ENCODE measurements at places on chromosomes 12 and 14.

DNA sequence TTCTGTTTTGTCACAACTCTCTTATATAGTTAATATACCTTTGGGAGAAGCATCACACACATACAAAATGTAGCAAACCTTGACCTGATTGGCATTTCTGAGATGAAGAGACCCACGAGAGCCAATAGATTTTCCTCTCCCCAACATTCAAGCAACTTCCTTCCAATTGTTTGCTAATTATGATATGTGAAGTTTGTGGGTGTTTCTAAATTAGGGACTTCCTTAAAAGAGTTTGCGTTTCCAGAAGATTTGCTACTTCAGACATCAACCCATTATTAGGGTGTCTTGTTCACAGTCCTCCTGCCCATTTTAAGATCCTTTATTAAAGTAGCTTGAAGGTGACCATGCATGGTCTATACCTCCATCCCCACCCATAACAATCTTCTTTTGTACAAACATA, 9.4 kb downstream of the AICDA start:
- no peak for DNase-seq

- no peak for DNase-seq
These were observed 13.0 kb upstream of the P2RX4 start for GRCh38 chr12:121196902-121197301.

DNA sequence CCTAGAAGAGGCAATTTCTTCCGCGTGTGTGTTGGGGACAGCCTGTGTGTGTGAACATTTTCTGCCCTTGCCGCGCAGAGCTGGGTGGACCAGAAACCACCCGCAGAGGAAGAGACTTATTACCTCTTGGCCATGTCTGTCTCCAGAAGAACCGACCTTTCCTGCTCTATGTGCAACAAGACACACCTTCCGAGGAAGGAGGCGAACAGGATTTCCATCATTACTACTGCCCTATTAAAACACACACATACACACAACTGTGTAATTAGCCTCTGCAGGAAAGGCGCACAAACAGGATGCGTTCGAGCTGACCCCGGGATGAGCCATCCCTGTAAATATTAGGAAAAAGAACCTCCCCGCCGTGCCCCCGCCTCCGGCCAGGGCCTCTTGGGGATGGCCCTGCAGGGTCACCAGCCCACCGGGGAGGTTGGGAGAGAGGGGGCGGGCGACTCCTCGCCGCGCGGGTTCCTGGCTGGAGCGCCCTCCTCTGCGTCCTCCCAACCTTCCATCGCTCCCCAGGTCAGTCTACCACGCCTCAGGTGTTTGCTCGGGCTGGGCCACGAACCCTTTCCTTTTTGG, 484 bp upstream of the PRKCH start:
- DNase-seq: no peak

DNA sequence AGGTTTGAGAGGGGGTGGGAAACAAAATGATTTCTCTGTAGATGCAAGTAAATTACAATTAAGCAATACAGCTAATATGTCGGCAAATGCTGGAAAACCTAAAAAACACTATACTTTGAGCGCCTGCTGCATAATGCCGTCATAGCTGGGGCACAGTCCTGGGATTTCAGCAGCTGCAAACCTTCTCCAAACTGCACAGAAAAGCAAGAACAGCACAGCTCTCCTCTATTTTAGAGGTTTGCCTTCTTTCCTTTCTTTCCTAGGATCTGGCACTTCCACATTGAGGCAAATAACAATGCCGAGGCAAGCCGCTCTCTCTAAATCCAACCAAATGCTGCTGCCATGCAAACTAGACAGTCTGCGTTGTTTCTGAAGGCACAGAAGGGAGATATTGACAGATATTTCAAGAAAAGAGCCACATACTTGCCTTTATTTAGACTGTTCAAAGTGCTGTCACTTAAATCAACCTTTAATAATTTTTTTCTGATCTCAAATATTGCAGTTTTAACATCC, 287.1 kb upstream of the G2E3 start:
- DNase-seq: no peak

GRCh38 chr12:52370926-52371608, 3.8 kb upstream of the KRT85 start:
- no peak for DNase-seq

DNA sequence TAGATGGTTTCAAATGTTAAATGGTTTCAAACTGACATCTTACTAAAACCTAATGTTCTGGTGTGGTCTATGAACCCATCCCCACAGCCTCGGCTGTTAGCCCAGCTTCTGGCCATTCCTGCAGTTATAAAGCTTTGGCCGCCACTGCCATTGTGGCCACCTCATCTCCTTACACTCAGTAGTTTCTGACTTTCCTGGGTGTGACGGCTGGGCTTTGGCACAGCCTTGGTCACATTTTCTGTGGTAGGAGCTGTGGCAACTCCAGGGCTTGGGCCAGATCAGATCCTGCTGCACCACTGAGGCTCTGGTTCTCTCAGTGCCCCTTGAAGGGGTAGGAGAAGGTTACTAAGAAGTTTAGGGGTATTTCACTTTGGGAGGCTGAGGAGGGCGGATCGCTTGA, 84.2 kb upstream of the STXBP6 start:
- no peak for DNase-seq

- no peak for DNase-seq
These were observed 22.1 kb downstream of the LGMN start for GRCh38 chr14:92726135-92726932.

GRCh38 chr12:89470741-89471509, 53.7 kb downstream of the GALNT4 start:
- no peak for DNase-seq

DNA sequence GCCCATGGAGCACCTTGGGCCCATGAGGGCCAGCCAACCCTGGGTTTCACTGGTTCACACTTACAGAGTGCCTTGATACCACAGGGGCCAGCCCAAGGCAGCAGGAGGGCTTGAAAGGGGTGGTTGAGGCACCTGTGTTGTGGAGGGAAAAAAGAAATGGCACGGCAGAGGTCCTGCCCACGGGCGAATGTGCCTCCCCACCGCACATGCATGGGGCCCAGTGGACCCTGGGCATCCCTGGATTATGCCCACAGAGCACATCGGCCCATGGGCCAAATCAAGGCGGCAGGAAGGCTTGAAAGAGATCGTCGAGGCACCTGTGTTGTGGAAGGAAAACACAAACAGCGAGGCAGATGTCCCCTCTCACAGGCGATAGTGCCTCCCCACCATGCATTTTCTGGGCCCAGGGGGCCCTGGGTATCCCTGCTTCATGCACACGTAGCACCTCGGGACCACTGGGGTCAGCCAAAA, 378.1 kb downstream of the ALG10 start:
- DNase-seq: no peak

DNA sequence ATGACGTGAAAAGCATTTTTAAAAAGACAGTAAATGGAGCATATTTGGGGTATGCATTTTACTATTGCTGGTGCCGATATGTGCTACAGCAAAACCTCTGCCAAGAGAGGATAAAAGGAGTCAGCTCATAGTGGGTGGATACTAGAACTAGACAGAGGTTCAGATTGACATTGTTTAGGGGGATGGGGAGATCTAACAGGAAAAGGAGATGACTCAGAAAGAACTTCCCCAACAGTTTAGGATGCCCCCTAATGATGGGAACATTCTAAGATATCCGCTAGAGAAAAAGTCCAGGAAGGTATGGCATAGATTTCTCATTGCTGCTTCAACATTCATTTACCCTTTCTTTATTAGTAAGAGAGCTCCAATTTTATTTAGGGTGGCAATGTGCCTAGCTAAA, 110.5 kb upstream of the CLEC14A start:
- DNase-seq: no peak

DNA sequence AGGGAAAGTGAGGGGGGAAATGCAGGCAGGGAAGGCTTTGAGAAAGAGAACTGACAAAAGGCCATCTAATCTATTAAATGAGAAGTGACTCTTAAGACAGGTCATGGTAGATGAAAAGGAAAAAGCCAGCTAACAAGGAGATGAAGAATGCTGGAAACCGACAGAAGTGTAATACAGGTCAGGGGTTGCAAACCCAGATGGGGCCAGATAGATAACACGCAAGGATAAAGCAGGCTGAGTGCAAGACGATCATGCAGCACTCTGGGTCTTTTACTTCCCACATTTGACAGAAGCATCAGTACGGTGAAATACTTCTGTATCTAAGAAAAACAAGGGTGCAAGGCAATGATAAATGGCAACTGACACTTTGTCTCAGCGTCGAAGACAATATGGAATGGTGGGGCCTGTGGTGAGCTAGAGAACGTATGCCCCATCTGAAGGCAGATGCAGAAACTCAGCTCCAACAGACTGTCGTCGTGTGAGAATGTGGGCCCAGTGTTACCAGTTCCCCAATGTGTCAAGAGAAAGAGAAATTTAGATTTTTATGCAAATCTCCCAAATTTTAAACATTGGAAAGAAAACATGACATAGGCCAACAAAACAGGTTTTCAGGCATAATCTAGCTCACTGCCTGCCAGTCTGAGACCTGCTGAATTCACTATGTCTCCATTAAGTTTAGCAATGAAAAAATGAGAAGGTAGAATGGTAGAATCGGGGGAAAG, 187.4 kb downstream of the PHLDA1 start:
- no peak for DNase-seq

GRCh38 chr14:44847526-44848309, 114.0 kb downstream of the KLHL28 start:
- DNase-seq: no peak

DNA sequence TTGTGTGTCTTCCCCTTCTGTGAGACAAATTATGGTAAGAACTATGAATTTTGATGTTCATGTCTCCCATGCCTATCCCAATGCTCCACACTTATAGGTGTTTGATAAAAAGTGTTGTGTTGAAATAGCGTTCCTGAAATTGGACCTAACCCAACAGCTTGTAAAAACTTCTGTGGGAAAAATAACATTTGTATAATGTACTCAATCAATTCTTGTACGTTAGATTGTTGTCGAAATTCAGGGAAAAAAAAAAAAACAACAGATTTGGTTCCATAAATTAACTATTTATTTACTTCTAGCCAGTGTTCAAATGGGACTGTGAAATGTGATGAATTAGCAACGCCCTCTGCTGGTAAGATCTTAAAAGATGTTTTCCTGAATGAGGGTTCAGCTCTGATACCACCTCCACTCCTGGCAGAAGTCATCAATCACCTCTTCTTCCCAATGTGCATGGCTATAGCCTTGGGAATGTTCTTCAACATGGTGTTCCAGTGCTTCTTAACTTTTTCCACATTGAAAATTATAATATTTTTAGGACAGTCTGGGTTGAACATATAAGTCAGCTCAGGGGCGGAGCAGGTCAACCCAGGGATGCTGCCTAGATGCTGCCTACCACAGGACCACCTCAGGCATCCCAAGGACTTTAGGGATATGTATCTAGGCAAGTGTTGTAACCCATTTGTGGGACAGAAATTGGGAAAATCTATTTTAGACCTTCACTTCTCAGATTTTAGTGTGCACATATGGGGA, 170.6 kb downstream of the OTOGL start:
- DNase-seq: no peak

GRCh38 chr12:128820723-128821432, 2.9 kb downstream of the SLC15A4 start:
- no peak for DNase-seq

GRCh38 chr12:124888260-124888659, 24.6 kb upstream of the SCARB1 start:
- no peak for DNase-seq

GRCh38 chr12:68481181-68481941, 129.3 kb upstream of the RAP1B start:
- no peak for DNase-seq

DNA sequence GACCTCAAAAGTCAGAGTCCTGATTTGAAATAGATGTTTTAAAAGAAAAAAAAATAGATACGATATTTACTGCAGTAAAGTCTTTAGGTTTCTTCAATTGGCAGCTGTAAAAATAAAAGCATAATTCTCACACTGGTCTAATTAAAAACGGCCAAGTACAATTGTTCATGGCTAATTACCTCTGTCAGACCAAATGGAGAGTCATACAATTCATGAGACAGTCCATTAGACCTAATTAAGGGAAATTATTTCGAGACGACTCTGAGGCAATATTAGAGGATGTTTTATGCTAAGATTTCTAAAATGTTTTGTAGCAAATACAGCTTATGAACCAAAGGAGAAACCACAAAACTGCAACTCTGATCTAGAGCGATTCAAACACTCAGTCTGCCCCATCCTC, 131.3 kb downstream of the PHLDA1 start:
- no peak for DNase-seq

DNA sequence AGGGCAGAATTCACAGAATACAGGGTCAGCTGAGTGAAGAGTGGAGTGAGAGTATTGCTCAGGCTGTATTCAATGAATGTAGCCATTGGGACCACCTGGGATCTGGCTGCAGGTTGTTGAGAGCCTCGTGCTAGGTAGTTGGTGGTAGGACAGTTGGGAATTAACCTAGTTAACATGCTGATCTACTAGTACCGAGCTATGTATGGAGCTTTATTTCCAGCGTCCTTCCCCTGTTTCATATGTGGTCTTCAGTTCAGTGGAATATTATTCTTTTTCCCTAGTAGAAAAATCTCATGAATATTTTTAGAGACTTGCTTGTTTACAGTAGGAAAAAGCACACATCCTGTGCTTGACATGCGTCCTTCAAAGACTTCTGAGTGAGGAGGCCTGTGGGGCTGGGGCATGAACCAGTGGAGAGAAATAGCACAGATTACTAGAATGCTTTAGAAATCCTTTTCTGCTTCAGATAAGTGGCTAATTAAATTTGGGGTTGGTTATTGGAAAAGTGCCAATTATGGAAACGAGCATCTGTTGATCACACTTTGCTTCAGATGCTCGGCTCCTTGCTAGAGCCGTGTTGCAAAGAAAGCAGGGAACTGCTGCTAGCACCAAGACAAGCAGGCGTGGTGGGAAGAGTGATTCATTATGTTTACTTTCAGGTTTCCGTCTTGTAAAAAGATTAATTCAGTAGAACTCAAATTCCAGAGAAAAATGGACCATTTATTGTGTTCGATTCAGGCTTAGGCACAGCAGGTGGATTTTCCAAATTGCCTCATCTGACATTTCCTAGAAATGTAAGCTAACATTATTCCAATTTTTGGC, 53.6 kb downstream of the ARF6 start:
- DNase-seq: no peak

DNA sequence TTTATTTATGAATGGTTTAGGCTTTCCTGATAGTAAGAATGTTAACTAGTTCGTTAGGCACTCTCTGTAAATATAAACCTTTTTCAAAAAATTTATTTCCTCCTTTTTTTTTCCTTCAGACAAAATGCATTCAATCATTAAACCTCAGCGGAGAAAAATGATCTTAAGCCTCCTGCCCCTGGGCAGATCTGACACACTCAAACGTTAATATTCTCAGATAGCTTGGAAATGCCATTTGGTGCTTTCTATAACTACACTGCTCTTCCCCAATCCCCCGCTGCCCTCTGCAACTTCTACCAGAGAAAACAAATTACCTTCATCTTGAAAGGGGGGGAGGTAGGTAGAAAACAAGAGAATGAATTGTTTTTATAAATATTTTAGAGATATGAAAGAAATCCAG, 521.2 kb downstream of the MED13L start:
- DNase-seq: no peak
